Lower leg skin (tissue), 4 donors: ENCODE measurements at places on chromosomes 11 and 22.

DNA sequence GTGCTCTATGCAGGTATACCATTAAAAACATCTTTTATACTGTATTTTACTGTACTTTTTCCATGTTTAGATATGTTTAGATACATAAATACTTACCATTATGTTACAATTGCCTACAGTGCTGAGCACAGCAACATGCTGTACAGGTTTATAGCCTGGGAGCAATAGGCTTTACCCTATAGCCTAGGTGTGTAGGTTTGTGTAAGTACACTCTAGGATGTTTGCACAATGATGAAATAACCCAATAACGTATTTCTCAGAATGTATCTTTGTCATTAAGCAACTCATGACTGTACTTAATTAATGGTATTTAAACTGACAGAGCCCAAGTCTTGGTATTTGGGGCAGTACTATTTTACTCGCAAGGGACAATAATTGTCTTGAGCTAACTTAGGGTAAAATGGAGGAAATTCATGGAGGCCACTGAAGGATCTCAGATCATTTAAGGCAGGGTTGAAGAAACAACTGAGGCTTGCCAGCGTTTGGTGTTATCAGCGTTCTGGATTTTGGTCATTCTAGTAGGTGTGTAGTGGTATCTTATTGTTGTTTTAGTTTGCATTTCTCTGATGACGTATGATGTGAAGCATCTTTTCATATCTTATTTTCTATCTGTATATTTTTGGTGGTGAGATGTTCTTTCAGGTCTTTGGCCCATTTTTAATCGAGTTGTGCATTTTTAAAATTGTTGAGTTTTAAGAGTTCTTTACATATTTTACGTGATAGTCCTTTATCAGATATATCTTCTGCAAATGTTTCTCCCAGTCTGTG, 42.4 kb downstream of the ADAMTS15 start:
- no peak for DNase-seq

- no peak for DNase-seq
Observed at GRCh38 chr11:35932681-35933319, 11.1 kb upstream of the LDLRAD3 start.

DNA sequence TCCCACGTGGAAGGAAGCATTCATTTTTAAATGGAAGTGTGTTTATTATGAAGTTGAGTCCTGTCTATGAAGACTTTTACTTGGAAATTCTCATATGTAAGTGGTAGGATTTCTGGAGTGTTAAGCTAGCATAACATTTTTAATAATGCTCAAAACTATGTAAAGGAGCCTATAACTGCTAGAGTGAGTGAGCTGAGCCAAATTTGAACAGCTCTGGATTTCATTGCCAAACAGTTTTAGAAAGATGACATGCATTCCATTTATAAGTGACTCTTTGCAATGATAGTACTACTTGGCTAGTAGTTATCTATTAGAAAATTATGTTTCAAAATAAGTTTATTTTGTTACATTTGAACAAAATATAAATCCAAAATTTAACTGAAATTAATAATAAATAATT, 721.2 kb downstream of the LUZP2 start:
- DNase-seq = no peak

DNA sequence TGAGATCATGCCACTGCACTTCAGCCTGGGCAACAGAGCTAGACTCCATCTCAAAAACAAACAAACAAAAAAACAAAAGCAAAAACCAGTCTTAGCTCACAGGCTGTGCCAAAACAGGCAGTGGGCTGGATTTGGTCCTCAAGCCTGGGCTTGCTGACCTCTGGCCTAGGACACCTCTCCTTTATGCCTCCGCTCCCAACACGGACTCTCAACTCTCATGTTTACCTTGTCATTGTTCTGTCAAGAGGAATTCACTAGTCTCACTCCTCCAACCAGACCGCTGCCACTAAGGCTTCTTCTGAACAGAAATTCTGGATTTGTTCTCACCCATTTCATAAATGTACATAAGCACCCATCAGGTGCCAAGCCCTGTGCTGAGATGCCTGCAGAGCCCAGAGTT, 42.6 kb downstream of the FAM83F start:
- peak; percentile 67 for DNase-seq

- DNase-seq = no peak
Observed at GRCh38 chr11:134110252-134110815, 41.5 kb downstream of the JAM3 start.

DNA sequence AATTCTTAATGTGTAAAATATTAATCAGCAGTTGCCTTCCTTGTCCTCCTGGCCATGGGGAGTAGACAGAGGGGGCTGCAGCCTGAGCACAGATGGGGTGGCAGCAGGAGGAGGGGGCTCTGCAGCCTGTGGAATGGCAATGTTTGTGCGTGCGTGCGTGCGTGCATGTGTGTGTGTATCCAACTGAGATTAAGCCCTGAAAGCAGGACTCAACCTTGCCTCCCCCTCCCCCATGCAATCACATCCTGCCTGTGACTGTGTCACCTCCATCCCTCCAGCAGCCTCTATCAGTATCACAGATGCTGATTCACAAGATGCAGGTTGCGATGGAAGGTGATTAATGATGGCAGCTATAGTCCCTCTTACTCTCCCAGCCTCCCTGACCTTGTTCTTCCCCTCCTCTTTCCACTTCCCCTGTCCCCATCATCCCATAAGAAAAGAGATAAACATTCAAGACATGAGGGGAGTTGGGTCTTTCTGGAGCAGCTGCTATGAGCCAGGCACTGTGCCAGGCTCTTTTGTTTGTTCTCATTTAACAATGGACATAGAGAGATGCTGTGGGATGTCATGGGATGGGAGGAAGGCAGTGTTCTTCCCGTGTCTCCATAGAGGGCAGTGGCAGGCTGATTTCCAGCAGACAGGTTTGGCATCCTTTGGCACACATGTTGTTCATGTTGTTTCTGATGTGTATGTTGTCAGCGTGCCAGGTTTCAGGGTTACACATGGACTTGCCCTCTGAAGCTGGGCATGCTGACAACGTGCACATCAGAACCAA, 43.8 kb upstream of the NECTIN1 start:
- DNase-seq = no peak

- peak; percentile 77 for DNase-seq
Observed at GRCh38 chr11:76616676-76617552, 53.6 kb downstream of the LRRC32 start.

- no peak for DNase-seq
Observed at GRCh38 chr11:96215110-96215782, 127.7 kb downstream of the MAML2 start.
